ENCODE measurements at places on chromosomes 11 and 22.

GRCh38 chr11:124174001-124174583 is 9.1 kb upstream of the OR10D3 start:
- peak; percentile 97 for DNase-seq

- no peak for DNase-seq
Observed at GRCh38 chr11:16883174-16883573, 131.0 kb downstream of the PLEKHA7 start.

- peak; percentile 64 for DNase-seq
Observed at GRCh38 chr11:10317776-10318526, 13.1 kb downstream of the ADM start.

- no peak for DNase-seq
Observed at GRCh38 chr22:48923996-48924395, 903.7 kb downstream of the BRD1 start.

- DNase-seq: no peak
Observed at GRCh38 chr11:86755146-86755545, 45.2 kb upstream of the PRSS23 start.

DNA sequence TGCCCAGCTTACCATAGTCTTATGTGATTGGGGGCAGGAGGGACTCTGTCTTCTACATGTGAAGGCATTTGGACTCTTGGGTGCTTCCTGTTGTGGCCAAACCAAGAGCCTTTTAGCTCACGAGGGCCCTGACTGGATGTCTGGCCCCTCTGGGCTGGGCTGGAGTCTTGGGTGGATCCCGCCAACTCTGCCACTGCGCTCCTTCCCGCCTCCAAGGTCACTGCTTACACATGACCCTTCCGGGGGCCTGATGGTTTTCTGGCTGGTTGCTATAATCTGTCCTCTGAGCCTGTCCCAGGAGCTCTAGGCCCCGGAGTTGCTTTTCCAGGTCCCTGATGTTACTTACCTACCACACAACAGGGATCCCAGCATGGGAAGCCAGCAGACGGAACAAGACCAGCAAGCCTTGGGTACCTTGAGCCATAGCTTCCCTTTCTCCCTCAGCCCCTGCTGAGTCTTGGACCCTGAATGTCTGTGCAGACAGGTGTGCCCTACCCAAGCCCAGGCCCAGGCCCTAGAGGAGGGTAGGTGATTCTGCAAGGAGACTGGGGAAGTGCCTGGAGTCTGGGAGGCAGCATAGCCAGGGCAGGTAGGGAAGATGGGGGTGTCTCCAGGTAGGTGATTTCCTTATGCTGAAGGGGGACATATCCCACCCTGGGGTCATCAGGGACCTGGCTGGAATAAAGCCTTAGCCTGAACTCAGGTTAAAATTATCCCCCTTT is 100.3 kb downstream of the TSPAN18 start:
- no peak for DNase-seq

DNA sequence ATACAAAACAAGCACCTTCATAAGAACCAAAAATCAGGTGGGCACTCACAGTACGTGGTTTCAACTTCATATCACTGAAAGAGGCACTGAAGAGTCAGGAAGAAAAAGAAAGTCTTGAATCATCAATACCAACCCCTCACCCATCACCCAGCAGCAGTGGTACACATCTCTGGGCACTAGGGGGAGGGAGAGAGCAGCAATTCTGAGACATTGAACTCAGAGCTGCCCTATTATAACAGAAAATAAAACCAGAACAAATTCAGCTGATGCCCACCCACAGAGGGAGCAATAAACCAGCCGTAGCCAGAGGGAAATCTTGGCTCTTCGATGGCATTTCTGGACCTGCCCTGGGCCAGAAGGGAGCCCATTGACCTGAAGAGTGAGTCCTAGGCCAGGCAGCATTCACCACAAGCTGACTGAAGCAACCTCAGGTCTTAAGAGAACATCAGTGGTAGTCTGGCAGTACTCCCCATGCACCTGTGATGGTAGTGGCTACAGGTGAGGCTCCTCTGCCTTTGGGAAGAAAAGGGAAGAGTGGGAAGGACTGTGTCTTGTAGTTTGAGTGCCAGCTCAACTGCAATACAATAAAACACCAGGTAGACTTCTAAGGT is 42.2 kb upstream of the FAM181B start:
- DNase-seq: no peak

DNA sequence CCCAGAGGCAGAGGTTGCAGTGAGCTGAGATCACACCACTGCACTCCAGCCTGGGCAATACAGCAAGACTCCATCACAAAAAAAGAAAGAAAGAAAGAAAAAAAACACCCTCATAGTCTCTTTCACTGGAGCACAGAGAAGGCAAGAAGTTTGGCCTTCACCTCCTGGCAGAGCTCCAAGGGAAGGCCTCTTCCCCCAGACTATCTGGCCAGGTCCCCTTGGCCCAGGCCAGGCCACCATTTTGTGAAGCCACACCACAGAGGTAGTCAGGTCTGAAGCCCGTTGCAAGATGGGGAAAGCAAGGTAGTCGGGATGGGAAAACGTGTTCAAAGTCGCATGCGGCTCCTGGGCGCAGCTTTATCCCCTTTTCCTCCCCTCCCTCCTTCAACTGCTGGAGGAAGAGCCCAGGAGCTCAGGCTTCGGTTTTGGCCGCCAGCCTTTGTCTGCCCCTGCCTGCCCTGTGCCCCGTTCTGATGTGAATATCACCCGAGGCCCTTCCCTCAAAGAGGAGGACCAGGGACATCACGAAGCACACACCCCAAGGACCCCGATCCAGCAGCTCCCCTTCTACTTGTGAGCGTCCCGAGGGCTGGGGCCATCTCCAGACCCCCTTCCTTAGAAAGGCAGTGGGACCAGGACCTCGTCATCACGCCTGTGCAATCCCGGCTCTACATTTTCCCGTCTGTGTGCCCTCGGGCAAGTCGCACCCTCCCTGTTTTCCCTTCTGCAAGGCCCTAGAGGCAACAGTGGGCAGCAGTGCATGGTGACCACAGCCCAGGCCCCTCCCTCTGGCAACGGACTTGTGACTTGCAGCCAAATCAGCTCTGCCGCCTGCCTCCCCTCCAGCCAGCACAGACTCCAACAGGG is 17.7 kb downstream of the CABP7 start:
- no peak for DNase-seq

All from NCI-H774 (cell line).